ENCODE measurements at places on chromosomes 2 and 18.

- no peak for DNase-seq
These were observed 5.2 kb upstream of the SPRED2 start for GRCh38 chr2:65437392-65438135.

GRCh38 chr2:104102615-104103014 is 751.3 kb upstream of the POU3F3 start:
- no peak for DNase-seq

DNA sequence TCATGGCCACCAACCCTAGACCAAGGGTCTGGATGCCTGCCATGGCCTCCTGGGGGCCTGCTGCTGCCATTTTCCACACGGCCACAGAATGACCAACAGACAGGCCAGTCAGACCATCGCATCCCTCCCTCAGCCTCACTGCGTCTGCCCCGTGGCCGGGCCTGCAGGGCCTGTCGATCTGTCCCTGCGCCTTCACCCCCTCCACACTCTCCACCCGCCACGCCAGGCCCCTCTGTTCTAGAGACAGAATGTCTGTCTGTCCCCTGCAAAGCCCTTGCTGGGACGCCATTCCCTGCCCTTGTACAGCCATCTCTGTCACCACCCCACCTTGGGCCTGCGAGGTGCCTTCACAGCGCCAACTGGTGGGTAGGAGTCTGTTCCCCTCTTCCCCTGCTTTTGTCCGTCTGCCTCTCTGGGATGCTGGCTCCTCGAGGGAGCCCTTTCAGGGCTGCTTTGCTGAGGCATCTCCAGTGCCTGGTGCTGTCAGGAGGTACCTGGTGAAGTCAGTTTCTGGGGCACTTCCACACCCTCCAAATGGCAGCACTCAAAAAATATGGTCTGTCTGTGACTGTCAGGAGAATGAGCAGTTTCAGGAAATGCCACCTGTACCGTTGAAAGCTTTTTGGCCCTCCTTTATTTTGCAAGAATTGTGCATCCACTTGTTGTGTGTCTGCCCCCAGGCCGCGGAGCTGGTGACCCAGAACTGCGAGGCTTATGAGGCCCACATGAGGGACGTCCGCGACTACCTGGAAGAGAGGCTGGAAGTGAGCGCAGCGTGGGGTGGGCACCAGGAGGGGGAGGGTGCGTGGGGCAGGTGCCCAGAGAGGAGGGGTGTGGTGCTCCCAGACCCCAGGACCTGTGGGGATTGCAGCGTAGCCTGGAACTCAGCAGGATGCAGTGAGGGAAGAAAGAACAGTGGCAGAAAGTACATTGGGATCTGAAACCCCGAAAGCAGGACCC is 6.7 kb upstream of the ESPNL start:
- no peak for DNase-seq

GRCh38 chr18:57819119-57819518 is 16.0 kb upstream of the ATP8B1 start:
- DNase-seq: no peak

DNA sequence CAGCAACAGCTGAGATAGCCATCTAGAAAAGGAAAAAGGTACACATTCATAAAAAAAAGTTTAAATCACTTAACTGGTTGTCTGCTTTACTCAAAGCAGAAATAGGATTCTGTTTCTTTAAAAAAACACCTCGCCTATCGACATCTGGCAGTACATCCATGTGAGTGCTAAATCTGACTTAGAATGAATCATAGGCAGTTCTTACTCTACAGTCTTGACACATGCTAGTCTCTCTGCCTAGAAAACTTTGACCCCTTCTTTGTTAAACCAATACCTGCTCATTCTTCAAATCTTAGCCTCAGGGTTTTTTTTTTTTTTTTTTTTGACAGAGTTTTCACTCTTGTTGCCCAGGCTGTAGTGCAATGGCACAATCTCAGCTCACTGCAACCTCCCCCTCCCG is 37.1 kb upstream of the GPR75 start:
- DNase-seq: no peak

GRCh38 chr2:32376756-32377155 is 19.9 kb downstream of the BIRC6 start:
- DNase-seq: no peak

DNA sequence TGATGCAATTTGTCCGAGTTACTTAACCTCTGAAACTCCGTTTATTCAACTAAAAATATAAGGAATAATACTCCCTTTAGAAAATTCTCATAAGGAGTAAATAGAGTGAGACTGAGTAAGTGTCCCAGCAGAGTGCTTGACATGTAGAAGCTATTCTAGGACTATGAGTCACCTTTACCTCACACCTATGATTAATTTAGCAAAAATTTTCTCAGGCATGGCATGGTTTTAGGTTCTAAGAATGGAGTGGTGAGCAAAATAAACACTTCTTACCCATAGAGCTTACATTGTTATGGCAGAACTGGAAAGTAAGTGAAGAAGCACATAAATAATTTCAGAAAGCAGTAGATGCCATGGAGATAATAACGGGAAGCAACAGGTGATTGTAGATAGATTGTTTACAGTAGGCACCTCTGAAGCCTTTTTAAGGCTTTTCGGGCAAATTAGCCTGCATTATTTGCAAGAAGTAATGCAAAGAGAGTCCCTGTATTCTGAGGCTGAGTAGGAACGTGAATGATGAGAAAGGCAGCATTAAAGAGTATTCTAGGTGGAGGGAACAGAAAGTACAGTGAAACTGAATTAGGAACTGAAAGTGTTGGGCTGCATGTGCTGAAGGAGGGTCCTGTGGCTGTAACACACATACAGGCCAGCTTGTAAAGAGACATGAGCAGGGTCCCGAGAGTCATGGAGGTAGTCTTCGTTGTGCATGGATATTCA is 209.2 kb downstream of the ZNF407 start:
- no peak for DNase-seq

GRCh38 chr2:227188292-227188691 is 23.9 kb downstream of the COL4A3 start:
- no peak for DNase-seq
